Left ventricle myocardium inferior (tissue), 1 donor: ENCODE measurements at places on chromosomes 4 and X.

DNA sequence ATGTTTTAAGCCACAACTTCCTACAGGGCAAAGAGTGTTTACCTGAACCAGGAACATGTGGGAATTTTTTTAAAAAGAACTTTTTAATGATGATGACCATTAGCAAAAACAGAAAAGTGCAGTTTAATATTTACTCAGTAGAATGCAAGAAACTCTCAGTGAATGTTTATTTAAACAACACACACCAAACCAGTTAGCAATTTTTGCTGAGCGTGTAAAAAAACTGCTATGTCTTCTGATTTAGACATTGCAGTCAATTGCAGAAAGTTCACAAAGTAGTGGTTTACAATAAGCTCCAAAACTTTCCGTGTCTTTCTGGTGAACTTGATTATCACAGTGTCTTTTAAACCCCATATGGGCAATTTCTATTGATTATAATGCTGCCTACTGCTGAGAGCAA lies 273.7 kb upstream of the DIAPH2 start:
- H3K27ac ChIP-seq = no peak overlapping the region
- H3K4me1 ChIP-seq = no peaks in the 10 kb centered on the region
- no peaks in the 10 kb centered on the region for H3K36me3 ChIP-seq
- H3K4me3 ChIP-seq = no peak overlapping the region
- H3K27me3 ChIP-seq = no peaks in the 10 kb centered on the region

GRCh38 chr4:75370576-75370975 lies 143.6 kb downstream of the RCHY1 start:
- H3K36me3 ChIP-seq = no peaks in the 10 kb centered on the region
- no peak for DNase-seq
- H3K4me1 ChIP-seq = no peaks in the 10 kb centered on the region
- no peaks in the 10 kb centered on the region for H3K27me3 ChIP-seq

GRCh38 chrX:38055170-38055847 lies 49.0 kb downstream of the SYTL5 start:
- no peak for DNase-seq
- H3K4me1 ChIP-seq = no peaks in the 10 kb centered on the region
- H3K27me3 ChIP-seq = no peaks in the 10 kb centered on the region
- no peak overlapping the region for H3K4me3 ChIP-seq
- no peaks in the 10 kb centered on the region for H3K36me3 ChIP-seq
- H3K27ac ChIP-seq = no peak overlapping the region

- no peak overlapping the region for H3K4me3 ChIP-seq
- no peak for DNase-seq
- peaks cover 45% of the 10 kb centered on the region for H3K4me1 ChIP-seq
- H3K36me3 ChIP-seq = peaks cover 92% of the 10 kb centered on the region
- H3K27ac ChIP-seq = peak overlapping the region; percentile 5
These were observed 59.8 kb downstream of the CPLX1 start for GRCh38 chr4:766152-766515.

DNA sequence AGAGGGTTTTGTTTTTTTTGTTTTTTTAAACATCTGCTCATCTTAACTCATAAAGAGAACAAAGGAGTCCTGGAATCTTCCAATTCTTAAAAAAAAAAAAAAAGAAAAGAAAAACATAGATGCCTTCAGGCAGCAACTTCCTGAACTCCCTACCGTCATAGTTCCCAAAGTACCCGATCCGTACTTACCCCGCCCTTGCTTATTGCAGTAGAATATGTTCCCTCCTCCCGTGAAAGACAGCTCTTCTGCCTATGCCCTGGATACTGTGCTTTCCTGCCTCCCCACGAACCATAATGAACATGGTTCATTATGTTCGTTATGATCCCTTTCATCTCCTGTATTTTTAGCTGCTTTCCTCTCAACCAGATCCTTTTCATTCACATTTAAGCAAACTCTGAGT lies 40.3 kb downstream of the KLHL5 start:
- no peak overlapping the region for H3K4me3 ChIP-seq
- no peak for DNase-seq
- peaks cover 5% of the 10 kb centered on the region for H3K4me1 ChIP-seq
- peaks cover 42% of the 10 kb centered on the region for H3K36me3 ChIP-seq

DNA sequence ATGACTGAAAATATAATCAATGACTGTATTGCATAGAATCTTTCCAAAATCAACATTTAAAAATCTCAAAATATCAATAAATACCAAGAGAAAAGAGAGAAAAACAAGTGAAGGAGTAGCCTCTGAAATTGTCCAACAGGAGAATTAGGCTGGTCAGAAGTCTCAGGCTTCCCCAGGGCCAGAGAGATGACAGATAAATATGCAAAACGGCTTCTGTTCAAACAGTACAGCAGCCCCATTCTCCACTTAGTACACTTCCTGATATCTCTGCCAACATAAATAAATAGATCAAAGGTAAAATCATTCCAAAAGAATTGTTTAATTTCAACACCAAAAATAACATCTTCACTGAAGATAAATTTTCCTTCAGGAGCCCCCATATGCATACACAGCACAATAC lies 204.7 kb upstream of the GABRA2 start:
- H3K4me3 ChIP-seq = no peak overlapping the region
- H3K36me3 ChIP-seq = no peaks in the 10 kb centered on the region
- H3K27ac ChIP-seq = no peak overlapping the region
- H3K4me1 ChIP-seq = no peaks in the 10 kb centered on the region
- no peaks in the 10 kb centered on the region for H3K27me3 ChIP-seq
- no peak for DNase-seq

DNA sequence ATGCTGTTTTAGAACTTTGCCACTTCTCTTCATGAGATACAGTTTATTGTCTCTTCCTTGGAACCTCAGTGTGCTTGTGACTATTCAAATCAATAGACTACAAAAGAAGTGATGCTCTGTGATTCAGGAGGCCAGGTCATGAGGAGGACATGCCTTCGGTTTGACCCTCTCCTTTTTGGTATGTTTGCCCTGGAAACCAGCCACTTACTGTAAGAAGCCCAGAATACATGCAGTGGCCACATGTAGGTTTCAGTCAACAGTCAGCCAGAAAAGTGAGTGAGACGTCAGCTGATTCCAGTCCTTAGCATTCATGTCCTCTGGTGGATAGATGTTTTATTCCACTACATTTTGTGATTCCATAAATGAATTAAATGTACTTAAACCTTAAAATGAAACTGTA lies 328.7 kb downstream of the PCDH18 start:
- no peaks in the 10 kb centered on the region for H3K4me1 ChIP-seq
- no peaks in the 10 kb centered on the region for H3K27me3 ChIP-seq
- no peak overlapping the region for H3K4me3 ChIP-seq
- DNase-seq = no peak

- H3K27me3 ChIP-seq = no peaks in the 10 kb centered on the region
- peak overlapping the region; percentile 97 for H3K27ac ChIP-seq
- H3K36me3 ChIP-seq = no peaks in the 10 kb centered on the region
- peak; percentile 91 for DNase-seq
These were observed 920 bp downstream of the SETD7 start for GRCh38 chr4:139554893-139555704.

DNA sequence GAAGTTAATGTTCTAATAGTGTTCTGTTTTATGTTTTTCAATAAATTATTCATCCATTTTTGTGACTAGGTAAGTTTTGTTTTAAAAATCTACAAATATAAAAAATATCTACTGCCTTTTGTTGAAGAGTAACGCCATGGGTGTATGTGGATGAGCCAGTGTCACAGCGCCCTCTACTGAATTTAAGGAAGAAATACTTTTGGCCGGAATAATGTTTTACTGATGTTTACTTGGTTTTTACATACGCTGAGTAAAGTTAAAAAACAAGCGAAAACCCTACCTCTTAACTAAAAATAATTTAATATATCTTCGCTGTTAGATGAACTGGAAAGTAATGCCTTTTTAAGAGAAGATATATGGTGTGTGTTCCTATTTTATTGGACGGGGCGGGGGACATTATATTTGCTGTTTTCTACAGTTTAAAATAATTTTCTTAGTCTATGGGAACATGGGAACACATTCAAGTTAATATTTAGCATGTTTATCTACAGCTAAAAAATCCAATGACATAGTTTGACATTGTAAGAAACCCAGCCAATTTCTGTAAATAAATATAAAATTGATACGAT lies 86.1 kb downstream of the CPE start:
- H3K27me3 ChIP-seq = no peaks in the 10 kb centered on the region
- no peak overlapping the region for H3K4me3 ChIP-seq
- no peaks in the 10 kb centered on the region for H3K4me1 ChIP-seq
- no peak overlapping the region for H3K27ac ChIP-seq
- H3K36me3 ChIP-seq = no peaks in the 10 kb centered on the region
- DNase-seq = no peak

DNA sequence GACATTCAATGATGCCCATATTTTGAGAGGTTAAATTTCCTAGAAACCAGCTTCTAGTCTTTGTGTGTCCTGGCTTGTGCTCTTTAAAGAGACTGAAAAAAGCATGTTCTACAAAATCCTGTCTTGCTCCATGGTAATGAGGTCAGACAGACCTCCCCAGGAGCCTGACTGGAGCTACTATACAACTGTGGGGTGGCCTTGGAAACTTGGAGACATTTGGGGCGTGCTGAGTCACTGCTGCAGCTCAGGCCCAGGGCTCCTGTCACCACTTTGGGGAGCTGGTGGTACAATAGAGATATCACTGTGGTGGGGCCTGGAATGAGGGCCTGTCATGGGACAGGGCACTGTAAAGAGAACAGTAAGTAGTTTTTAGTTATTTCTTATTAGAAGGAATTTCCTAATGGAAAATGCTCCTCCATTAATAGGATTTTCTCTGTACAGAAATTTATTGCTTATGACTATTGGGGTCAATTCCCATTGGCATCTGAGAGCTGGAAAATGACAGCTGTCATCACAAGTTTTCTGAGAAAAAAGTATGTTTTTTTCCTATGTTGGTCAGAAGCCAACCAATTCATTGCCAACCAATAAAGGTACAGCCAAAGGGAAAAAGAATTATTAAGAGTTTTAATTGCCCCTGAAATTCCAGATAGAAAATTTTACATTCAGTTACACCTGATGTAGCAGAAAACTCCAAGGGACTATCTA lies 207.4 kb upstream of the JADE1 start:
- H3K4me1 ChIP-seq = peaks cover 47% of the 10 kb centered on the region
- H3K4me3 ChIP-seq = no peak overlapping the region
- peak overlapping the region; percentile 84 for H3K27ac ChIP-seq
- H3K27me3 ChIP-seq = no peaks in the 10 kb centered on the region

DNA sequence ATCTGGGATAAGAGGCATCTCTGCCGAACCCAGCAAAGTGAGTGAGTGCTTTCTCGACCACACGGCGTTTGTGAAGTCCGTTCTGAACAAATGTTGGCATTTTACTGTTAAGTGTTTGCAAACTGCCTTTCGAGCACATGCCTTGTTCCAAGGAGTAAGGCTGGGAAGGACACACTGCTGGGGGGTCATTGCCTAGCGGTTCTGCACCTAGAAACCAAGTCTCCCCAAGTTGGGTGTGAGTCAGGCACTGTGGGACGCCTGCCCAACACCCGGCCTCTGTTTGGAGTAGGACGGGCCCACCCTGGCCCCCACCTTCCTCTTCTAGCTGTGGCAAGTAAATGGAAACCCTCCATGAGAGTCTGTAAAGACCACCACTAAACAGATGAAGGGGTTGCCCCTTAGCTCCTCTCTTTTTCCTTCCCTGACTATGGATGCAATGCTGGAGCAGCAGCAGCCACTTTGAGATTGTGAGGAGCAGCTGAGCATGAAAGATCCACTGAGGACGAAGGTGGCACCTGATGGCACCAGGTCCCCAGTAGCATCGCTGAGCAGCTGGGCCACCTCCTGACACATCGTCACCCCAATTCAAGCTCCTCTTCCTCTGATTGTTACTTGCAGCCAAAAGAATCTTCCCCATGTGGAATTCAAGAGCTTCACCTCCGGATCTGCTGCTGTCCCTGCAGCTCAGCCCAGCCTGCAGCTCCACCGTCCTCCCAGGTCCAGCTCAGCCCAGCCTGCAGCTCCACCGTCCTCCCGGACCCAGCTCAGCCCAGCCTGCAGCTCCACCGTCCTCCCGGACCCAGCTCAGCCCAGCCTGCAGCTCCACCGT lies 6.3 kb downstream of the CPLX1 start:
- peaks cover 1% of the 10 kb centered on the region for H3K4me1 ChIP-seq
- H3K36me3 ChIP-seq = no peaks in the 10 kb centered on the region

GRCh38 chr4:95066050-95066449 lies 308.3 kb downstream of the BMPR1B start:
- no peaks in the 10 kb centered on the region for H3K36me3 ChIP-seq
- H3K27ac ChIP-seq = no peak overlapping the region
- H3K4me3 ChIP-seq = no peak overlapping the region
- no peaks in the 10 kb centered on the region for H3K27me3 ChIP-seq
- DNase-seq = no peak
